ENCODE measurements at places on chromosomes 5 and 9.

- no peak for DNase-seq
Measured at GRCh38 chr9:4172731-4173130, 127.1 kb downstream of the GLIS3 start.

- no peak for DNase-seq
Measured at GRCh38 chr9:122281368-122281767, 16.7 kb downstream of the MRRF start.

DNA sequence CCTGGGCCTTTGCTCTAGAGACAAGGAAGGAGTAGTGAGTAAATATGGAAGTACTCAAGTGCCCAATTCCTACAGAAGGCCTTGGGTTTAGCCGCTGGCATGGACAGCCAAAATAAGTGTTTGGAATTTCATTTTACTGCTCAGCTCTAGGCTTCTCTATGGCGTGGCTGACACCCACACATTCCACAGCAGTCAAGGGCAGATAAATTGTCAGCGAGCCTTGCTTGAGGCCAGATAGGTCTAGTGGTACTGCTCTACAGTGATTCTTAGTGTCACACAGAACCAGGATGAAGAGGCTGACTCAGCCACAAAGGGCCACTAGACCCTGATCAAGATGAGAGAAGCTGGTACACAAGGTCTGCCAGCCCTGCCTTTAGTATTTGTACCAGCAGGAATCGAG lies 111.0 kb upstream of the NFIB start:
- no peak for DNase-seq

GRCh38 chr5:35205186-35205585 lies 25.1 kb downstream of the PRLR start:
- DNase-seq: no peak

- no peak for DNase-seq
Measured at GRCh38 chr5:56517011-56517416, 283.9 kb upstream of the ANKRD55 start.

GRCh38 chr5:134581241-134581981 lies 51.2 kb downstream of the SAR1B start:
- DNase-seq: no peak

- DNase-seq: peak; percentile 17
Measured at GRCh38 chr9:129352146-129352865, 174.2 kb upstream of the IER5L start.

DNA sequence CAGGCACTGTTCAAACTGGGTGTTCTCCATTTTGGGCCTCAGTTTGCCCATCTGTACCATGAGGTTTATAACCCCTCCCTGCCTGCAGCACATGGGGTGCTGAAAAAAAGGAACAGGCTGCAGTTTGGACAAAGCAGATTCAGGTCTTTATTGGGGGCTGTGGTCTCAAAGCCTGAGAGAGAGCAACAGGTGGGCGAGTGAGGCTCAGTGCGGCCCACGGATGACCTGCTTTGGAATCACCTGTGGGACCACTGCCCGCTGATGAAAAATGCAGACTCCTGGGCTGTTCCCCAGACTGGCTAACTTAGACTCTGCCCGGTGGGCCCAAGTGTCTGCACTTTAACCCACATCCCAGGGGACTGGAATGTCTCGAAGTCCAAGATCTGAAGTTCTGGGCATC lies 11.8 kb upstream of the DAB2IP start:
- no peak for DNase-seq

GRCh38 chr5:35016174-35017051 lies 31.3 kb downstream of the AGXT2 start:
- DNase-seq: no peak

GRCh38 chr5:57157666-57158065 lies 16.2 kb upstream of the GPBP1 start:
- no peak for DNase-seq

DNA sequence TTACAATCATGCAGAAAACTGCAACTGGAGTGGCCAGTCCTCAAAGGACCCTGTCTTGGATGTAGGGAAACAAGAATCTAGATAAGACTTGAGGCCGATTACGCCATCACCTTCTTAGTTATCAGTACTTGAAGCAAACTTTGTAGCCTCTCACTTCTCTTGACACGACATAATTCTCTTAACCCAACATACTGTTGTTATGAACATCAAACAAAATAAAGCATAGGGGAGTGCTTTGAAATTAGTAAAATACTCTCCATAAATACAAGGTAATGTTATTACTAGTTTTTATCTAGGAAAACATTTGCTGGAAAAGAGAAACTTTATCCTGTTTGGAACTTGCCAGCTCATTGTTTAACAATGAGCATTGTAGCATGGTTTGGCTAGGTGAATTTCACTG lies 574.9 kb upstream of the DMAC1 start:
- no peak for DNase-seq

GRCh38 chr5:123044926-123045617 lies 8.5 kb upstream of the PPIC start:
- no peak for DNase-seq

DNA sequence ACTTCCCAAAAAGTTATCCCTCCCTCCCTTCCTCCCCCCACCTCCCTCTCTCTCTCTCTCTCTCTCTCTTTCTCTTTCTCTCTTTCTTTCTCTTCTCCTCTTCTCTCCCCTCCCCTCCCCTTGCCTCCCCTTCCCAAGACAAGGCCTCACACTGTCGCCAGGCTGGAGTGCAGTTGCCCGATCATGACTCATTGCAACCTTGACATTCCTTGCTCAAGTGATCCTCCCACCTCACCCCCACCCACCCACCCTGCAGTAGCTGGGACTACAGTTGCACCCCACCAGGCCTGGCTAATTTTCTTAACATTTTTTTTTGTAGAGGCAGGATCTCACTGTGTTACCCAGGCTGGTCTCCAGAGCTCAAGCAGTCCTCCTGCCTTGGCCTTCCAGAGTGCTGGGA lies 32.8 kb downstream of the VPS13A start:
- DNase-seq: no peak

GRCh38 chr5:17763301-17763700 lies 129.0 kb downstream of the TAF11L14 start:
- DNase-seq: no peak

DNA sequence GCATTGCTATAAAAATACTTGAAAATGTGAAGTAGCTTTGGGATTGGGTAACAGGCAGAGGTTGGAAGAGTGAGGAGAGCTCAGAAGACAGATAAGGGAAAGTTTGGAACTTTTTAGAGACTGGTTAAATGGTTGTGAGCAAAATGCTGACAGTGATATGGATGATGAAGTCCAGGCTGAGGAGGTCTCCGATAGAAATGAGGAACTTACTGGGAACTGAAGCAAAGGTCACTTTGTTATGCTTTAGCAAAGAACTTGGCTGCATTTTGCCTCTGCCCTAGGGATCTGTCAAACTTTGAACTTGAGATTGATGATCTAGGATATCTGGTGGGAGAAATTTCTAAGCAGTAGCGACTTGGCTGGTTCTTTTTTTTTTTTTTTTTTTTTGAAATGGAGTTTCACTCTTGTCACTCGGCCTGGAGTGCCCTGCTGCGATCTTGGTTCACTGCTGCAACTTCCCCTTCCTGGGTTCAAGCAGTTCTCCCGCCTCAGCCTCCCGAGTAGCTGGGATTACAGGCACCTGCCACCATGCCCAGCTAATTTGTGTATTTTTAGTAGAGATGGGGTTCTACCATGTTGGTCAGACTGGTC lies 998.9 kb downstream of the TLE1 start:
- no peak for DNase-seq

- DNase-seq: no peak
Measured at GRCh38 chr5:41115281-41115680, 44.1 kb upstream of the MROH2B start.

GRCh38 chr9:104774831-104775573 lies 11.1 kb downstream of the NIPSNAP3B start:
- DNase-seq: no peak

- no peak for DNase-seq
Measured at GRCh38 chr9:85258236-85258635, 483.5 kb downstream of the AGTPBP1 start.

GRCh38 chr5:72392326-72392733 lies 72.2 kb downstream of the PTCD2 start:
- DNase-seq: no peak

DNA sequence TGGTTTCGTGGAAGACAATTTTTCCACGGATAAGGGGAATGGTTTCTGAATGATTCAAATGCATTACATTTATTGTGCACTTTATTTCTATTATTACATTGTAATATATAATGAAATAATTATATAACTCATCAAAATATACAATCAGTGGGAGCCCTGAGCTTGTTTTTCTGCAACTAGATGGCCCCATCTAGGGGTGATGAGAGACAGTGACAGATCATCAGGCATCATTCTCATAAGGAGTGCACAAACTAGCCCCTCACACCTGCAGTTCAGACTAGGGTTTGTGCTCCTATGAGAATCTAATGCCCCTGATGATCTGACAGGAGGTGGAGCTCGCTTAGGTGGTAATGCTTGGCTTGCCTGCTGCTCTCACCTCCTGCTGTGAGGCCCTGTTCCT lies 6.4 kb downstream of the ISCA1 start:
- no peak for DNase-seq

GRCh38 chr5:107990881-107991810 lies 320.4 kb upstream of the EFNA5 start:
- DNase-seq: no peak

DNA sequence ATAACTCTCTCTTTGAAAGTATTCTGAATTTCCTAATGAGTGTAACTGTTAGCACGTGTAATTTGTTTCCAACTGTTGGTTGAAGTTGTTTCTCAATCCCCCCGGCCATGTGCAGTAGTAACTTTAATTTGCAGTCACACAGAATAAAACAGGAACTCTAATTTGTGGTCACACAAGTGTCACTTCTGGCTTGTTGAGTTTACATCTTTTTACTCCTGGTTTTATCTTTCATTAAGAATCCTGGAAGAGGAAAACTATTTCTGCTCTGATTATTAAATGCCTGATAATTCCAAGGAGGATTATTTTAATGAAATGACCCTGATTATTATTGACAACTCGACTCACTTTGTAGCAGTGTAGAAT lies 1.2 kb downstream of the SCAMP1 start:
- no peak for DNase-seq

DNA sequence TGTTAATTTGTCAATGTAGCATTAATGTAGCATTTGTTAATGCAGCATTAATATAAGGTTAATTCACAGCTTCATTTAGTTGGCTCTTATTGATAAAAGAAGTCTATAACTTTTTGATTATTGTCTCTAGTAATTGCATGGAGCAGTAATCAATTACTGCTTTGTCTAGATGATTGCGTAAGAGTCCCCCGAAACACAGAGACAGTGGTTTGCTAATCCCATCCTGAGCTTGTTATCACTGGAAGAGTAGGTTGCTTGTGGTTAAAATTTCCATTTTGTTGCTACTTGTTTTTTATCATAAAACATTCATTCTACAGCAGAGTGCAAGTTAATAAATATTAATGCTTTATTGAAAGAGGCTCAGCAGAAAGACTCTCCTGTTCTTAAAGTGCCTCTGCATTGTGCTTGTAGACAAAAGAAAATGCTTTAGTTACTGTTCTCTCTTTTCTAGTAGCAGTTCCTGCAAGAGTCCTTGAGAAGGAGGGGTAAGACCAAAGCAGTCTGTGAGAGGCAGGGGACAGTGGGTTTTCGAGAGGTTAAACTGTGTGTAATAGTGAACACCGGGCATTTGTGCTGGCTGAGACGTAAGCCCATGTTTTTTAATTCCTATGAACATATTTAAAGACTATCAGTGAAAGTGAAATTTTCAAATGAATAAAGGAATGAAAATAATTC lies 291.7 kb downstream of the TRPM3 start:
- no peak for DNase-seq

DNA sequence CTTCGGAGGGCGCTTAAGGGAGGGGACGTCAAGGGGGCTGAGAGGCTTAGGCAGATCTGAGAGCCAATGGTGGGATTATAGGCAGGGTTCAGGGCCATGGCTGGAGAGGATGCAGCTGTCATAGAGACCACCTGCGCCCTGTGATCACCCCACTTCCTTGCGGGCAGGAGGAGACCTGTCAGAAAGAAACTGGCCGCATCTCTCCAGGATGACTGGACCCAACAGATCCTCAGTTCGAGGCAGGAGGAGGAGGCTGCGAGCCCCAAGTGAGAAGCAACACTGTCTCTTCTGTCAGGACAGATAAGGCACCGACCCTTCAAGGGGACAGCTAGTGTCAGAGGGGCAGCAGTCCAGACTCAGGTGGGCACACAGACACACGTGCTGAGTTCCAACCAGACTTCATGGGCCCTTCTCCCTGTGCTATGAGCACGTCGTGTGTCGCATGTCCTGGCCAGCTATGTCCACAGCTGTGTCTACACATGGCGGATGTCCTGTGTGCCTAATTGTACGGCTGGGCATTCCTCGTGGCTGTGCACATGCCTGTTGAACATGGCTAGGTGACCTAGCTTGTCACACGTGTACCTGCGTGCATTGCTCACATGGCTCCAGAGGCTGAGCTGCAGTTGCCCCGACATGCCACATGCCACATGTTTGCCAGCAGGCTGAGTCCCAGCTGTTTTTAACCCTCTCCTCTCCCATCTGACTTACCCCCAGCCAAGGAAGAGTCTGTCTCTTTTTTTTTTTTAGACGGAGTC lies 583 bp upstream of the AQP3 start:
- no peak for DNase-seq

- no peak for DNase-seq
Measured at GRCh38 chr5:133225671-133226152, 173.9 kb downstream of the HSPA4 start.

DNA sequence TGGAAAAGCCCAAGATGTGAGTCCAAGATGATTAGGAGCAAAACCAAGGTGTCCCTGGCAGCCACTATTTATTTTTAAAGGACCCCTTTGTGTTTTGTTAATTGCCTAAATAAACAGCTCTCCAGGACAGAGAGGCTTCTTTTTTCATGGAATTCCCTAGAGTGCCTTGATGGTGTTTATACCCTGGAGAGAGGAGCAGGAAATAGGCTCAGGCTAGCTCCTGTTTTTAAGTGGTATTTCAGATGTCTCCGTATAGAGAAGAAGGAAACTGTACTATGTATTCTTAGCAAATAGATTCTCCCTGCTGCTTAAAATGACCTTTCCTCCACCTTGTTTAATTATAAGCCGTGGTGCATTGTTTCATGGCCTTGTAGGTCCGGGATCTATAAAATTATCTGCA lies 292.4 kb downstream of the CD180 start:
- DNase-seq: no peak

GRCh38 chr5:158676642-158677469 lies 422.9 kb downstream of the EBF1 start:
- DNase-seq: no peak

DNA sequence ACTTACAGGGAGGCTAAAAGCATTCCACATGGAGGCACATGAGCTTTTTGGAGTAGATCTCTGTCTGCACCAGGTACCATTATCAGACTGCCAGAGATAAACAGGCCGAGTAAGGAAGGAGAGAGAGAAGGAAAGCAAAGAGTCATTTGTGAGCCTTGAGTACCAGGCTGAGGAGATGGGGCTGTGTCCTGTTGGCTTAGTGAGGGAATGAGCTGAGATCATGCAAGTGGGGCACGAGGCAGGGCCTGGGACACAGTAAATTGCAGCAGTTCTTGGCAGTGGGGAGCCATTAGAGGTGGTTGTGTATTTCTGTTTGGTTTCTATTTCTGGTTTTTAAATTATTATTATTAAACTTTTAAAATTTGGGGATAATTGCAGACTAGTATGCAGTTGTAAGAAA lies 53.3 kb downstream of the TSTD2 start:
- no peak for DNase-seq

GRCh38 chr5:68352166-68352565 lies 136.6 kb downstream of the PIK3R1 start:
- no peak for DNase-seq
